HS-5 (cell line): ENCODE measurements at places on chromosomes 16 and 17.
A peak's percentile ranks its signal among the peaks of the same experiment; 100 is the strongest.

DNA sequence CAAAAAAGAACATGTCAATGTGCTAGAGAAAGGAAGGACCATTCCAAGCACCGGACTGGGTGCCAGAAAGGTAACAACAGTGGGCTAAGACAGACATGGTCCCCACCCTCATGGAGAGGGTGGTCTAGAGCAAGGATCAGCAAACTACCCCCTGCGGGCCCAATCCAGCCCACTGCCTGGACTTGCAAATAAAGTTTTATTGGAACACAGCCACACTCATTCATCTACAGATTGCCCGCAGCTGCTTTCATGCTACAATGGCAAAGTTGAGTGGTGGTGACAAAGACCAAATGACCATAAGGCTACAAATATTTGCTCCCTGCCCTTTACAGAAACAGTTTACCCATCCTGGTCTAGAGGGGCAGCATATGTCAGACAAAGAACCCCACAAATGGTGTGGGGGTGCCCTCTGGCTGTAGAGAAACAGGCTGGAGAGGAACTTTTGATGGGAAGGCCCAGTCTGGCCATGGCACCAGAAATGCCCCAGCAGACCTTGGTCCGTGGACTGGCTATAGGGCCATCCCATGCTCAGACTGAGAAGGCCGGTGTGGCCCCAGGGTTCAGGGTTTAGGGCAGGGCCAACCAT, 15.2 kb downstream of the CDH5 start:
- DNase-seq = no peak

DNA sequence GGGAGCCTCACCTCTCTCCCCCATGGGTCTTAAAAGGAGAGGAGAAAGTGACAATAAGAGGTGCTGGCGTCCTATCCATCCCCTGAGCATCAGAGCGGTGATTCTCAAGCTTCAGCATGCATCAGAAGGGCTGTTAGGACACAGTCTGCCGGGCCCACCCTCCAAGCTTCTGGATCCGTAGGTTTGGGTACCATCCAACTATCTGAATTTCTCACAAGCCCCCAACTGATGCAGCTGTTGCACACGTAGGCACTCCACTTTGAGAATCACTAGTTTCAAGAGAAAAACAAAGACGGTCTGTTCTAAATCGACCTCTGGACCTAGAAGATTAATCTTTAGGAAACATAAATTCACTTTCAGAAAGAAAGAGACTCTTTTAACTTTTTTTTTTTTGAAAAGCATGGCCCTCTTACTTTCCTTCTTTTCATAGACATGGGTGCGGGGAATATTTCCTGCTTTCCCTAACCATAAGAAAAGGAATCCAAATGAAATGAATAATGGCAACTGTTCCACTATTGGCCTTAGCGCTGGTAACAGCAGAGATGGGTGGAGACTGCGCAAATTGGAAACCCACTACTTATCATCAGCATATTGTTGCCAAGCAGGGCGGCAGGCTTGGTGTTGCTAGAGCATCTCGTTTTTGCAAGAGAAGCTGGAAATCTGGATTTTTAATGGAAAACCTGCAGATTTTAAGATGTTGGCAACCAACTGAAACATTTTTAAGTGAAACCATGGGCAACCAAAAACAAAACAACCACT, 144.4 kb downstream of the GAS7 start:
- no peak for DNase-seq

GRCh38 chr16:58582971-58583765, 46.5 kb downstream of the CNOT1 start:
- DNase-seq = no peak

DNA sequence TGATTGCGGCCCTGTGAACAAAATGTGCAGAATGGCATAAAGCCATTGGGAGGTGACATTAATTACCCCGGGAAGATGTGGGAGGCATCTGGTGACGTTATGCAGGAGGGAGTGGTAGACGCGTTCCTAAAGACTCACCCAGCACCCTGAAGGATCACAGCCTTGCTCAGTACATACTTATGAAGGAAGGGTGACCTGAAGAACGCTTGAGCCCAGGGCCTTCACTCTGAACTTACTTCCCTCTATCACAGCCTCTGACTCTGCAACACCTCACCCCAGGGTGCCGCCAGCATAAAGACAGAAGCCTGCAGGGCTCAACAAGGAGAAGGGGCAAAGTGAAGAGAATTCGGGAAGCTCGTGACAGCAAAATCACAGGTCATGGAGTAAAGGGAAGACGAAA, 9.4 kb downstream of the MFSD6L start:
- DNase-seq = no peak

DNA sequence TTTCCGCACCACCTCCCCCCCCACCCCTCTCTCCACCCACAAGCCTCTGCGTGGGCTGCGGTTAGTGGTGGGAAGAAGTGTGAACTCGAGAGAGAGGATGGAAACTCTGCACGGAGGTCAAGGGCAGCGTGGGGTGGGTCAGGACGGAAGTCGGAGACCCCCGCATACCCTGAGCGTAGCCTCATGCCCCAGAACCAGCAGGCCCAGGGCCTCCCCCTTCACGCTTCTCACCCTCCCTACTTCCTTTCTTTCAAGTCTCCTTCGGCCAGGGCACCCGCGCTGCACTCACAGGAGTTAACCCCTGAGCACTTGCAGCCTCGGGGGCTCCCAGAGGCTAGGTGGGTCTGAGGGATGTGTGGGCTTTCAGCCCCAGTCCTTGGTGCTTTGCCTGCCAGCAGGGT, 9.2 kb downstream of the TBKBP1 start:
- DNase-seq = no peak

GRCh38 chr16:89841275-89841674, 13.0 kb downstream of the SPIRE2 start:
- no peak for DNase-seq

- DNase-seq = no peak
Measured at GRCh38 chr16:10239640-10240039, 57.4 kb upstream of the GRIN2A start.

- DNase-seq = no peak
Measured at GRCh38 chr17:28043741-28044140, 1.3 kb downstream of the NLK start.

DNA sequence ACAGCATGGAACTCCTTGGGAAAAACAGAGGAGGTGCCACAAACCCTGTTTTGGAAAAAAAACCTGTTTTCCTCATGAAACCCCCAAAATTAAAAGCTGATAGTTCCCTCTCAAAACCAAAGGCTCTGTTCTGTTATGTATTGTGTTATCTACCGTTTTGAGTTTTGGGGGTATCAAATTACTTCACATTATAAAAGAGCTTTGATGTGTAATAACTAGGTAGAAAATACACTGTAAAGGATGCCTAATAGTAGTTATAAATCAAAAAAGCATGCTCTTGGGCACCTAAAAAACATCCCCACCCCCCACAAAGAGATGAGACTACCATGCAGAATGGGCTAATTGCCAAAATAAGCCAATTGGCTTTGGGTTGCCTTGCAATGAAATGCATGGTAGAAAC, 30.8 kb downstream of the C16orf54 start:
- no peak for DNase-seq

GRCh38 chr17:65131946-65132345, 5.2 kb upstream of the RGS9 start:
- DNase-seq = peak; percentile 94

DNA sequence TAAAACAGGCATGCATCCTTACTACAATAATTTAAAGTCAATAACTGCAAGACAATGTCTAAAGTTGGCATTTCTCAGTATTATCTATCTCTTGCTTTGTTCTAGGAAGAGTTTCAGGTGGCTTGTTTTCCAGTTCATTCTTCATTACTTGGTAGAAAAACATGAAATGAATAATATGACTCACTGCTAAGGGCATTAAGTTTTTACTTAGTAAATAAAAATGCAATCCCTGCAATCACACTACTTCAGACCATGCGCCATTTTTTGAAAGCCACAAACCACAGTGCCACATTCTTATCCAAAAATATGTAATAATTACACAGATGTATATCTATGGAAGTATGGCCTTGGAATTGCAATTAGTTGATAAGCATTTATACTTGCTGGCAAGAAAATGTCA, 55.4 kb downstream of the CREBBP start:
- DNase-seq = peak; percentile 46

DNA sequence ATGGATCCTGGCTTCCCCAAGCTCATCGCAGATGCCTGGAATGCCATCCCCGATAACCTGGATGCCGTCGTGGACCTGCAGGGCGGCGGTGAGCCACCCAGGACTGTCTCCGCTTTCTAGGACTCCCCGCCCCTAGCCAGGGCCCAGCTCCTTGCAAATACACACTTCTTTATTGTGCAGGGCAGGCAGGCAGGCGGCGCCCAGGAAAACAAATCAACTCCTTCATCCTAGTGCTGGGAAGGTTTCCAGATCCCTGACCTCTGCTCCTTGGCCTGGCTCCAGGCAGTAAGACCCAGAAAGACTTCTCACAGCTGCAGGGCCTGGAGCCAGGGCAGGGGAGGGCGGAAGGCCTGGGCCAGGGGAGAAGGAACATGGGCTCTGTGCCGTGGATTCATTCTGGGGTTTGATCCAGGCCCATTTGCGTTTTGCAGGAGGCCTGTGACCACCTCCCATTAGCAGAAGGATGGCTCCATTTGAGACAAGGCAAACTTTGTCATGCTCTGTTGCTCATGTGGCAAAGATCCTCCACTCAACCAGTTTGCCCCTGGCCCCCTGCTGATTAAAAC, 6.0 kb upstream of the LPCAT2 start:
- DNase-seq = no peak

- no peak for DNase-seq
Measured at GRCh38 chr16:82042846-82043245, 7.8 kb downstream of the HSD17B2 start.
